ENCODE measurements at places on chromosomes 1 and 21.
A peak's percentile ranks its signal among the peaks of the same experiment; 100 is the strongest.

DNA sequence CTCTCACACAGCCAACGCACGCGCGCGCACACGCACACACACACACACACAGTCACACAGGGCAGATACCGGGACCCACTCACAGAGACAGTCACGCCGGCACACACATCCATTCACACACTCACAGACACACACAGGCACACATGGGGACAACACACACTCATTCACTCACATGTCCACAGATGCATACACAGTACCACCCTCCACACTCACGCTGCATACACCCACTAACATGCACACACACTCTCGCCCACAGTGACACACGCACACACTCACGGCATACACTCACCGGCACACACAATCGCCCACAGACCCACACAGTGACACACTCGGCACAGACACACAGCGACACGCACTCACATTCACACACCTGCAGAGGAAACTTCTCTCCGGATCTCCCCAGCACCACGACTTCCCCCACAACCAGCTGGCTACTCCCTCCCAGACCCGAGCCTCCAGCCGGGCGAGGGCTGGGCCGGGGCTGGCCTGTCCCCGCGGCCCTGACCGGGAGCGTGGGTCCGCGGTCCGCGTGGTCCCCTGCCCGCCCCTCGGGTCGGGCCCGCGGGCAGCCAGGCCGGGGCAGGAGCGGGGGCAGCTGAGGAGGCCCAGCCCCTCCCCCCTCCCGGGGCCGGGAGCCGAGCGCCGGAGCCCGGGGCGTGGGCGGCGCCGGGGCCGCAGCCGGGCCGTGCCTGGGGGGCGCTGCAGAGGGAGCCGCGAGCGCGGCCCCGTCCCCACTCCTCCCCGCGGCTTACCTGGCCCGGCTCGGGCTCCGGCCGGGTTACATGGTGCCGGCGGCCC is 552 bp downstream of the DLGAP3 start:
- DNase-seq = no peak

DNA sequence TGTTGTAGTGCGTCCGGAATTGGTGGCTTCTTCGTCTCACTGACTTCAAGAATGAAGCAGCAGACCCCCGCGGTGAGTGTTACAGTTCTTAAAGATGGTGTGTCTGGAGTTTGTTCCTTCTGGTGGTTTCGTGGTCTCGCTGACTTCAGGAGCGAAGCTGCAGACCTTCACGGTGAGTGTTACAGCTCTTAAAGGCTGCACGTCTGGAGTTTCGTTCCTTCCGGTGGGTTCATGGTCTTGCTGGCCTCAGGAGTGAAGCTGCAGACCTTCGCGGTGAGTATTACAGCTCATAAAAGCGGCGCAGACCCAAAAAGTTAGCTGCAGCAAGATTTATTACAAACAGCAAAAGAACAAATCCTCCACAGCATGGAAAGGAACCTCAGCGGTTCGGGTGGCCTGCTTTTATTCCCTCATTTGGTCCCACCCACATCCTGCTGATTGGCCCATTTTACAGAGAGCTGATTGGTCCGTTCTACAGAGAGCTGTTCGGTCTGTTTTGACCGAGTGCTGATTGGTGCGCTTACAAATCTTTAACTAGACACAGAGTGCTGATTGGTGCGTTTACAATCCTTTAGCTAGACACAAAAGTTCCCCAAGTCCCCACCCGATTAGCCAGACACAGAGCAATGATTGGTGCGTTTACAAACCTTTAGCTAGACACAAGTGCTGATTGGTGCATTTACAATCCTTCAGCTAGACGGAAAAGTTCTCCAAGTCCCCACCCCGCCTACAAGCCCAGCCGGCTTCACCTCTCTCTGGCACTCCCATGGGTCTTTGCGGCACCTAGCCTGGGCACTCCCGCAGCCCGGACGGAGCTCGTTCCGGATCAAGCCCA is 49.6 kb upstream of the KRTAP19-8 start:
- no peak for DNase-seq

DNA sequence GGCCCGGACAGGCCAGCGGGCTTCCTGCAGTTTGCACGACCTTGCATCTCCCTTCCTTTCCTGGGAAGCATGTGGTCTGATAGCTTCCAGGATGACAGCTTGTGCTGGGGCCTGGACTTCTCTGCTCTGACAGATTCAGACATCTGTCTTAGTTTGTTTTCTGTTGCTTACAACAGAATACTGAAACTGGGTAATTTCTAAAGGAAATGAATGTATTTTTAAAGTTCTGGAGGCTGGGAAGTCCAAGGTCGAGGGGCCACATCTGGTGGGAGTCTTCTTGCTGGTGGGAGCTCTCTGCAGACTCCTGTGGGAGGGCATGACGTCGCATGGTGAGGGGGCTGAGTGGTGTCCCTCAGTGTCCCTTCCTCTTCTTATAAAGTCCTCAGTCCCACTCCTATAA is 35.3 kb upstream of the TENT5B start:
- no peak for DNase-seq

GRCh38 chr1:7007902-7008301 is 222.6 kb downstream of the CAMTA1 start:
- DNase-seq = no peak

DNA sequence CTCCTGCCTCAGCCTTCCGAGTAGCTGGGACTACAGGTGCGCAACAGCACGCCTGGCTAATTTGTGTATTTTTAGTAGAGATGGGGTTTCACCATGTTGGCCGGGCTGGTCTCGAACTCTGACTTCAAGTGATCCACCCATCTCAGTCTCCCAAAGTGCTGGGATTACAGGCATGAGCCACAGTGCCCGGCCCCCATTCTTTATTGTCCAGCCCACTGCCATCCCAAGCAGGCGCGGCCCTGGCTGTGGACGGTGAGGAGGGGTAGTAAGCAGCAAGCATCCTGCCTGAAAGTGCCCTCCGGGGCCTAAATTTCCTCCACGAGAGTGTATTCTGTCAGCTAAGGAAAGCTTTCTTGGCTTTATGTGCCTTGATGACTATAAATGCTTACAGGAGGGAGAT is 113.2 kb upstream of the CSF3R start:
- no peak for DNase-seq

GRCh38 chr1:57158604-57158998 is 192.8 kb upstream of the C8B start:
- no peak for DNase-seq

DNA sequence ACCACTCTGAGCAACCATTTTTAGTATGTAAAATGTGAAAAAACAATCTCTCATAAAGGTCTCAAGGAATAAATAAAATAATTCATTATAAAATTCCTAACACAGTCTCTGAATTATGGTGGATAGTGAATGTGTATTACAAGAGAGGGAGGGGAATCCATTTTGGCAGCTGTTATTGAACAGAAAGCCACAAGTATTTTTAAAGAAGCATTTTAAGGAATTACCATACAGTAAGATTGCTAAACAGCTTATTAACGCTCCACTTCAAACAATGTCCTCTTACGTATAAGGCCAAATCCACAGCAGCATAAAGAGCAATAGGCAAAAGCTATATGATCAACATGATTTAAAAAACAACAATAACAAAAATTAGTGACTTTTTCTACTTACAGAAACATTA is 18.4 kb downstream of the PIGK start:
- DNase-seq = no peak

DNA sequence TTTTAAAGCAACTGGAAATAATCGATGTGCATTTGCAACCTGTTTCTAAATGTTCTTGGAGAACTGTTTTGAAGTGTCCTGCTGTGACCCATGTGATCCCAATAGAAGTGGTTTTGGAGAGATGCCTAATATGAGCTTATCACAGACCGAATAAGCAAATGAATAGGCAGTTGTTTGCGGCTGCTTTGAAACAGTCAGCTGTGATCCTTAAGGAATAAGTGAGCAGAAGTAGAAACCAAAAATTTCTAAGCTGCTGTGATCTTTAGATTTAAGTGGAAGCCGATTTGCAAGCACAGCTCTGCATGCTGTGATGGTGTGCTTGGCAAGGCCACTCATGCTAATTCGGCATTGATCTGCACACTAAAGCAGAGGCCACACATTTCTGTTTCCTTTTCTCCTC is 329.5 kb upstream of the DUSP10 start:
- peak; percentile 24 for DNase-seq

DNA sequence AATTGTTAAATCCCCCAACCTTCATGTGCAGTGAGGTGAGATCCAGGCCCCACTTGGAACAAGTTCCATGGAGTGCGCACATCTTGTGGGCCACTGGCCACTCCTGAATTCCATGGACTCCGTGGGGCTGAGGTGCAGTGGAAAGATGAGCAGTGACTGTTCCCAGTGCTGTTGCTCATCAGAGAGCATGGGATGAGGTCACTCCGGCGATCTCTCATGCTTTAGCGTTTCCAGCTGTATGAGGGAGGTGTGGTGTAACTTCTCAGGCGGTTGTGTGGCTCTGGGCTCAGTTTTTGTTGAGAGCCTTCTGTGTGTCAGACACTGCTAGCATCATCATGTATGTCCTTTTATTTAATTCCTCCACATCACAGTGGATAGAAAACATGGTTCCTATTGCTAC is 96.2 kb downstream of the GALNT2 start:
- no peak for DNase-seq

GRCh38 chr1:48077795-48078222 is 80.6 kb upstream of the TRABD2B start:
- DNase-seq = no peak

- DNase-seq = peak; percentile 37
Observed at GRCh38 chr1:155063550-155064110, at the start of gene EFNA4. Gene EFNA4 (plus strand): TSS chr1:155063740. CDS start chr1:155063824, 84 bp downstream.

DNA sequence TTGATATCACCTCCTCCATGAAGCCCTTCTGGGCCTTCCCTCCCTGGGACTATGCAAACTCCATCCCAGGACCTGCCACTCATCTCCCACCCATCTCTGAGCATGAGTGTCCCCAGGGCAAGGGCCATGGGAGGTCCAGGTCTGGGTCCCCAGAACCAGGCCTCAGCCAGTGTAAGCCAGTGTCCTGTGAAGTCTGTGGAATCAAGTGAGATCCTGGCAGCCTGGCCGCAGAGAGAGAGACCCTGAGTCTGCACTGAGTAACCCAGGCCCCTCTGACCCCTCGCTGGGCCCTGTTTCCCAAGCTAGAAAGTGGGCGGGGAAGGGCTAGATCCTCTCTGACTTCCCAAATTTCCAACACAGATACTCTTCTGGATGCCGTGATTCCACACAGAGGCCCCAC is 132.7 kb downstream of the DMRTB1 start:
- no peak for DNase-seq

GRCh38 chr1:166080967-166081870 is 85.6 kb downstream of the FAM78B start:
- no peak for DNase-seq

DNA sequence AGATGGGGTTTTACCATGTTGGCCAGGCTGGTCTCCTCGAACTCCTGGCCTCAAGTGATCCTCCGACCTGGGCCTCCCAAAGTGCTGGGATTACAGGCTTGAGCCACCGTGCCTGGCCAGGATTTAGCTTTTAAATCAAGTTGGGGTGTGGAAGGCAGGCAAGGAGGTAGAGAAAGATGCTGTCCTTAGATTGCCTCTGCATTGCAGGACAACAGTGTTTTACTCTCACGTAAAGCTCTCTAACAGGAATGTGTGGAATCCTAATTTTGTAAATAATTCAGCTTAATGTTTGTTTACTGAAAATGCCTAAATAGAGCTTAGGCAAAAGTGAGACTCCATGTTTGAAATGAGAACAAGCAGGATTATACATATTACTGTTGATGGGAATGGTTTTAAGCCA is 29.5 kb upstream of the TGFB2 start:
- no peak for DNase-seq

DNA sequence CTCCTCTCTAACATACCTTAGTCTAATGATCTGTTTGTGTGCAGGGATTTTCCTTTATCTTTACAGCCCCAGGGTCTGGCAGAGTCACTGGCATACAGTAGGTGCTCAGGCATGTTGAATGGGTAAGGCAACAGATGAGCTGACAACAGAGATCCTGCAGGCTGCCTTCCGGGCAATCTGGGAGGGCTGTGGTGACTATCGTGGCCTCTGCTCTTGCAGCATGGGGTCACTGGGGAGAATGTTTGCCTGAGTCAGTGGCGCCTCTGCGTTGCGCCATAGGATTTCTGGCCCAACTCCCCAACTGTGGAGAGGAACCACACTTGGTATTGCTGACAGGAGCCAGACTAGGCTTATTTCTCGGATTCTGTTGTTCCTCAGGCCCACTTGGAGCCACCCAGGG is 93.8 kb downstream of the LAMC2 start:
- no peak for DNase-seq

DNA sequence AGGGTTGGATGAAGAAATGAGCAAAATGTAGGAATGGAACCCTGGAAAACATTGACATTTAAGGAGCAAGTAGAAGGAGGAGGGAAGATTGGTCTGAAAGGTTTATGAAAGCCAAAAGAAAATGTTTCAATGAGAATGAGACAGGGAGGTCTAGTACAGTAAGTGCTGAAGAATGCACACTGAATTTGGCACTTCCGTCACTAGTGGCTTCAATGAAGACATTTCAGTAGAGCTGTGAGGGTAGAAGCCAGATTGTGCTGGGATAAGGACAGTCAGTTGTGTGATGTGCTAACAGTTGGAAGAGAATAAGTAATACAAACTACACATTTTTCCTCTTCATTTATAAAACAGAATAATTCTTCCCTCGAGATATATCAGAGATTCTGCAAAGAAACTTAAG is 17.1 kb downstream of the THEM4 start:
- DNase-seq = no peak

DNA sequence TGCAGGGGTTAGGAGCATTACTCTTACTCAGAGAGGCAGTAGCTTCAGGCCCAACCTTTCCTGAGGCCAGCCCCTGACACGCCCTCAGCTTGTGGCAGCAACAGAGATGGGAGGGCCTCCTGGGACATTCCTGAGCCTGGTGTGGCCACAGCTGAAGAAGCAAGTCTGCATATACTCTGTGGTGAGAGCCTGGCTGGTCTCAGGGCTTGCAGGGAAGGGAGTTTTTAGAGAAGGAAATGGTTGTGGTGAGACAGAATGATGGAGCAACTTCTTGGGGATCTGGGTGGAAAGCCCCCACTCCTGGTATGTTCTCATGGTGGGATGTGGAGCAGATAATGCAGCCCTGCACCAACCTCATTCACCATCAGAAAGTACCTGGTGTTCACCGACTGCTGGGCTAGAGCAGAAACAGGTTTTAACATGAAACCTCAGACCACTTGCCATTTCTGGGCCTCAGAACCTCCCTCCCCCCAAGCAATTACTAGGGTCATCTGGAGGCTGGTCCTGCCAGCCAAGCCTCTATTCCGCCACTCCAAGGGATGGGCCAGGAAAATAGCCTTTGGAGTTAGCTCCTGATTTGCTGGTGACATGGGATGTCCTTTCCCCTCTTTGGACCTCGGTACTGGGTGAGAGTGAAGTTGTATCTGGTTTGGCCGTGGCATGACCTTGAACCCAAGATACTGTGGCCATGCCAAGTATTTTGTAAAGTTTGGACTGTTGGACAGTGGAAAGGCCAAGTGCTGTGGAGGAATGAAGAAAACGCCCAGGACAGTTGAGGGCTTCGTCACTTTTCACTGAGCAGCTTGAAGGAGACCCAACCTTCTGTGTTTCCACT is 28.1 kb upstream of the RNF19B start:
- peak; percentile 19 for DNase-seq

DNA sequence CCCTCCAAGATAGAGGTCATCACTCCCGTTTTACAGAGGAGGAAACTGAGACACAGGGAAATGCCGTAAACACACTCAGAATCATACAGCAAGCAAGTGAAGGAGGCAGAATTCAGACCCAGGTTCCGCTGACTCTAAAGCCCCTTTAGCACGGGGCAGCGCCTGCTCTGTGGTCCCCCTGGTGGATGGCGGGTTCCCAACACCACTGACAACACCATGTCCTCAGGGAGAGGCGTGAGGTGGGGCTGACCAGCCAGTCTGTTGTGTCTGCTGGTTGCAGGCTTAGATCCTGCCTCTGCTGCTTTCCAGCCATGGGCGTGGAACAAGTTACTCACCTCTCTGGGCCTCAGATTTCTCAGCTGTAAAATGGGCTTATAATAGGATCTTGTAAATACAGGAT is 617.3 kb downstream of the MATN1 start:
- no peak for DNase-seq
